ENCODE measurements at places on chromosomes 1 and 21. TPM values are rescaled to one million over a fixed set of nuclear protein-coding genes. Genes with fewer than 3 reads are reported as not detected.

Gene ST6GALNAC3
- total RNA-seq: 11.2 TPM

Gene C1orf94
- total RNA-seq: 1.9 TPM

Gene NBPF6
- not detected for total RNA-seq

Gene DIO1
- not detected for total RNA-seq

Gene RGS5
- 30.1 TPM for total RNA-seq

Gene AMIGO1
- 3.6 TPM for total RNA-seq

Gene ADAM30
- total RNA-seq: not detected

All from H9 (cell line).